ENCODE measurements at places on chromosomes 5 and 9.

DNA sequence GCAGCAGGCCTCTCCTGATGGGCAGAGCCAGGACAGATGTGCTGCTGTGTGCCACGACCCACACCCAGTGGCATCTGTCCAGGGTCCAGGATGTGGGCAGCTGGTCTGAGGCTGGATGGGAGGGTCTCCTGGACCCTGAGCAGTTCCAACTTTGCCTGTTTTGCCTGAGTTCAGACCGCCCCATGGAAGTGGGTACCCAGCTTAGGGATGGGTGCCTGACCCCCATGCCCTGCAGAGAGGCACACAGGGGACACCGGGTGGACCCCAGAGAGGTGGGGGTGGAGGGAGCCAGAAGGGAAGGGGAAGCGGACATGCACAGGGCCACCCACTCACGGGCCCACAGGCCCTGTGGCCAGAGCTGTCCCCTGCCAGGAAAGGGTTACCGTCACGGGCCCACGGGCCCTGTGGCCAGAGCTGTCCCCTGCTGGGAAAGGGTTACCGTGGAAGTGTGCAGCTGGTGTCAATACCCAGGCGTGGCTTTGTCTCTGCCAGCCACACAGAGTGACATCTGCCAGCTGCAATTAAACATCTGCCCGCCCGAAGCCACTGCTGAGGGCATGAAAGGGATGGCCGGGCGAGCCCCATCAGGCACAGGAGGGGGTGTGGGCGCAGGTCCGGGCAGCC lies 50.0 kb downstream of the NACC2 start:
- DNase-seq: no peak

GRCh38 chr9:73152953-73153352 lies 1.3 kb downstream of the ANXA1 start:
- DNase-seq: peak; percentile 39

DNA sequence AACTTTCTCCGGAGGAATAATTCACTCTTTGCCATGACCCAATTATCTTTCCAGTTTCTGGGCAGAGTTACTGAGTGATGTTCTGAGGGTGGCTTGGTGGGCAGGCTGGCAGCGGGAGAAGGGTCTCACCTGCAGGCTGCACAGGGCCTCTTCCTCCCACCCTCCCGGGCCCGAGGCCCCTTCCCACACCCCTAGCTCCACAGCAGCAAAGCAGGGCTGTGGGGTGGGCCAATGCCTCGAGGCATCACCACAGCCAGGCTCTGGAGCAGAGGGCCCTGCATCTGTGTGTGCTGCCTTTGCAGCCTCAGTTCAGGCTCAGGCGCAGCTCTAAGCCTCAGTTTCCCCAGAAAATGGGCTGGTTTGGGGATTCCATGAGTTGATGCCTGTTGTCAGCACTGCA lies 120.2 kb upstream of the FOXD4L5 start:
- DNase-seq: no peak

DNA sequence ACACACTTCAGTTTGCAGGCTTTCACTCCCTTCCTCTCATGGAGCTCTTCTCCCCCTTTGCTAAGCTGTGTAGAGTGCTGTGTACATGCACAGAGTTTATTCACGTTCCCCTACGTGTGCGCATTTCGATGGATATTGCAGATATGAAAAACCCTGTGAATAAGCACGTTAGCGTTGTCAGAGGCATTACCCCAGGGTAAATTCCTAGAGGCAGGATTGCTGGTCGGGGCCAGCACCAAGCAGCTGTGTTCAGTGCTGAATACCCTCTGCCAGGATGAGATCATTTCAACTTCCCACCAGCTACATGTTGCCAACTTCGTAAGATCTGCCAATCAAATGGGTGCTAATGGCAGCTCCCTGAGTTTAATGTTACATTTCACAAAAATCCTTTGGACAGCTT lies 172.3 kb upstream of the PPP1R26 start:
- no peak for DNase-seq

DNA sequence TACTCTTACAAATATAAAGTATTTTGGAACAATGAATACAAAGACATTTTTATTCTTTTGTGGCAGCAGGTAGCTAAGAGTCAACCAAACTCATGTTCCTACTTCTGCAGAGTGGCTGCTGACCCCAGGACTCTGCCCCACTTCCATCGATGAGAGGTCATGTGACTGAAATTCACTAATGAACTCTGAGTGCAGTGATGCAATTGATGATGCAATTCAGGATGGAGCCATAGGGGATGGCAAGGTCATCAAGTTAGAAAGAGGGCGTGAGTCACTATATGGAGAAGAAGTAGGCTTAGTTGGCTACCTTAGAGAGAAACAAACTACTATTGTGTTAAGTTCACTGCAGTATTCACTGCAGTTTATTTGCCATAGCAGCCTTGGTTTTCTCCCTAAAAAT lies 340.4 kb downstream of the CTNND2 start:
- no peak for DNase-seq

GRCh38 chr5:76500633-76501393 lies 97.7 kb downstream of the IQGAP2 start:
- DNase-seq: no peak
